ENCODE measurements at places on chromosomes 12 and 14.

- no peak for DNase-seq
These were observed 278.3 kb downstream of the ADGRD1 start for GRCh38 chr12:131232036-131232435.

DNA sequence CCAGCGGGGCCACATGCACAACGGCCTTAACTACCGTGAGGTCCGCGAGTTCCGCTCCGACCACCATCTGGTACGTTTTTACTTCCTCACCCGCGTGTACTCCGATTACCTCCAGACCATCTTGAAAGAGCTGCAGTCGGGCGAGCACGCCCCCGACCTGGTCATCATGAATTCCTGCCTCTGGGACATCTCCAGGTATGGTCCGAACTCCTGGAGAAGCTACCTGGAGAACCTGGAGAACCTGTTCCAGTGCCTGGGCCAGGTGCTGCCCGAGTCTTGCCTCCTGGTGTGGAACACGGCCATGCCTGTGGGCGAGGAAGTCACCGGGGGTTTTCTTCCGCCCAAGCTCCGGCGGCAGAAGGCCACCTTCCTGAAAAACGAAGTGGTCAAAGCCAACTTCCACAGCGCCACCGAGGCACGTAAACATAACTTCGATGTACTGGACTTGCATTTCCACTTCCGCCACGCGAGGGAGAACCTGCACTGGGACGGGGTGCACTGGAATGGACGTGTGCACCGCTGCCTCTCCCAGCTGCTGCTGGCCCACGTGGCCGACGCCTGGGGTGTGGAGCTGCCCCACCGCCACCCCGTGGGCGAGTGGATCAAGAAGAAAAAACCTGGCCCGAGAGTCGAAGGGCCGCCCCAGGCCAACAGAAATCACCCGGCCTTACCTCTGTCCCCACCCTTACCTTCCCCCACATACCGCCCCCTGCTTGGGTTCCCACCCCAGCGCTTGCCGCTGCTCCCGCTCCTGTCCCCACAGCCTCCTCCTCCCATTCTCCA, 155.7 kb upstream of the AMIGO2 start:
- DNase-seq: no peak

GRCh38 chr12:127381043-127381668, 885.8 kb upstream of the TMEM132C start:
- DNase-seq: peak; percentile 69

DNA sequence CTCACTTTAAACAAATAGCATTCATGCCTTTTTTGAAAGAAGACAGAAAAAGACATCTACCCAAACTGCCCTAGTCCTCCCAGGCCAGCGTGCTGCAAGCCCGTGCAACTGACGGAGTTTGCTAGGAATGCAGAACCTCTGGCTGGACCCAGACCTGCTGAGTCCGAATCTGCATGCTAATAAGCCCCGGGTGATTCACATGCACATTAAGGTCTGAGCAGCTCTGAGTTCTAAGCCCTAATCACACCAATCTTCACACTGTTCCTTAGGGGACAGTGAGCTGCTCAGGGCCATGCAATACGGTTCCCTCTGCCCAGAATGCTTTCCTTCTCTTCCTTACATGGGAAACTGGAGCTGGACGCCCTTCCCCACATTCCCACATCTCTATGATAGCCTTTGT, 25.2 kb downstream of the HAL start:
- DNase-seq: peak; percentile 25

GRCh38 chr12:17342381-17342961, 736.5 kb upstream of the LMO3 start:
- no peak for DNase-seq

DNA sequence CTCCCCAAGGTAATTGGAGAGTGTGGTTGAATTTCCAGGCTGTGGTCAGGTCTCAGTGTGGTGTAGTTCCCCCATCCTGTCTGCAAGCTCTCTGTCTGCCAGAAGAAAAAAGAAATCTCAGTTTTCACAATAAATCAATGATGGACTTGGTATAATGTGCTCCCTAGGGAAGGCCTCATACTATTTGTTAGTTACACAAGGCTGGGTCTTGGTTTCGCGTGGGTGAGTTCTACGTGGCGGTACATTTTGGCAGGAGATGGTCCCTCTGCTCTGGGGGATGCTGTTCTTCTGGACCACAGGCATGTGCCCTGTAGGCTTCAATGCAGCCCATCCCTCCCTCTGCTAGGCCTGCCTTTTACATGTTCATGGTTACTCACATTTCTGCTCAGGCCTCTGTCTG, 206.4 kb upstream of the PELI2 start:
- DNase-seq: no peak

DNA sequence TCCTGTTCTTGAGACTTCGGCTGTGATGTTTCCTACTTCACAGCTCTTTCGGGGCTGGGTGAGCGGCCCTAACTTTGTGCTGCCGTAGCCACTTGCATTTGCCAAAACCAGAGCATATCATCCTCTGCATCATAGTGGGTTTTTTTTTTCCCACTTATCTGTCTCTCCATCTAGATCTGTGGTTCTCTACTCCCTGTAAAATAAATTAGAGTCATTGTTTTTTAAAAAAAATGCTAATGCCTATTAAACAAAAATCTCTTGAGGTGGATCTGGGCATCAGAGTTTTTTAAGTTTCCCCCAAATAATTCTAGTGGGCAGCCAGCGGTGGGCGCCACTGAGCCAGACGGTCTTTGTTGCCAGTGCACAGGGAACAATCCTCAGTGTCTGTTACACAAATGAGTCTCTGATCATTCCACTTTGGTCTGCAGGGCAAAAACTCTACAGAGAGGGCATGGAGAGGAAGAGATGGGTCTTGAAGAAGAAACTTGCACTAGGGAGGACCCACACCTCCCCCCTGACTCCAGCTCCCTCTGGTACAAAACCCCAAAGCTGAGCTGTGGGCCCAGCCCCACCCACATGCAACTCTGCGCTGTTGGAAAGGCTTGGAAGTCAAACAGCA, 62.4 kb upstream of the BCL2L14 start:
- no peak for DNase-seq

DNA sequence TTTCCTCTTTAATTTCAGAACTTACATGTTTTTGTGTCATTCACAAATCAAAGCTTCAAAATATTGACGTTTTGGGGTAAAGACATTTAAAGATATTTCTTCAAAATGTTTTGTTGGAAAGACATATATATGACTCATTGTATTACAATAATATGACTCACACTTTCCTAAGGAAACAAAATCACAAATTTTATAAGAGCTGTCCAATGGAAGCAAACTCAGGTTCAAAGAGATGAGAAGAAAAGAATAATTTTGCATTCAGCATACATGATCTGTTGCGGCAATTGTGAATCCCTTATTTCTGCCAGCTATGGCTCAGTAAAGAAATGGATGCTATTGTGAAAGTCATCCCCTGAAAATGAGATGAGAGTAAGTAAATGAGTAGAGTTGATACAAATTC, 82.7 kb downstream of the GRIP1 start:
- no peak for DNase-seq
